Stimulated activated CD4-positive, alpha-beta T cell treated with anti-CD3 and anti-CD28 coated beads, Interleukin-15, amount 100 ng/mL, for 1 hour (primary cell): ENCODE measurements at places on chromosomes 3 and 15.
A peak's percentile ranks its signal among the peaks of the same experiment; 100 is the strongest.

- no peak for DNase-seq
Observed at GRCh38 chr15:69158201-69158842, 2.1 kb upstream of the GLCE start.

DNA sequence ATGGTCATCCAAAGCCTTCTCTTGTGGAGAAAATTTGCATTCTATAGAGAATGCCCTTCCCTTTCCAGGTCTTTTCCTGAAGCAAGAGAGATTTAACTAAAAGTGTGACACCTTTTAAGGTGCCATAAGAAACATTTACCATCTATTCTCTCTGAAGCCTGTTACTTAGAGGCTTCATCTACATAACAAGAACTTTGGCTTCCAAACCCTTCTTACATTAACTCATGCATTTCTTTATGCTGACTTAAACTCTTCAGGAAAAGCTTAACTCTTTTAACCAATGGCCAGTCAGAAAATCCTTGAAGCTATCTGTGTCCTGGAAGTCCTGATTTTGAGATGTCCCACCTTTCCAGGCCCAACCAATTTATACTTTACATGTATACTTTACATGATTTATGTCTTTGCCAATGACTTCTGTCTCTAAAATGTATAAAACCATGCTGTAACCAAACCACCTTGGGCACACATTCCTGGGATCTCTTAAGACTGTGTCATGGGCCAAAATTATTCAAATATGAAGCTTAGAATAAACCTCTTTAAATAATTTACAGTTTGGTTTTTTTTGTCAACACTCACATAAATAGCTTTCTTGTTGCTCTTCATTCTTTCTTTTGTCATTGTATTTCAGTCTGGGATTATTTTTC is 472.6 kb upstream of the NECTIN3 start:
- no peak for DNase-seq

- DNase-seq, result no peak
Observed at GRCh38 chr15:33188159-33188558, 6.4 kb downstream of the FMN1 start.

DNA sequence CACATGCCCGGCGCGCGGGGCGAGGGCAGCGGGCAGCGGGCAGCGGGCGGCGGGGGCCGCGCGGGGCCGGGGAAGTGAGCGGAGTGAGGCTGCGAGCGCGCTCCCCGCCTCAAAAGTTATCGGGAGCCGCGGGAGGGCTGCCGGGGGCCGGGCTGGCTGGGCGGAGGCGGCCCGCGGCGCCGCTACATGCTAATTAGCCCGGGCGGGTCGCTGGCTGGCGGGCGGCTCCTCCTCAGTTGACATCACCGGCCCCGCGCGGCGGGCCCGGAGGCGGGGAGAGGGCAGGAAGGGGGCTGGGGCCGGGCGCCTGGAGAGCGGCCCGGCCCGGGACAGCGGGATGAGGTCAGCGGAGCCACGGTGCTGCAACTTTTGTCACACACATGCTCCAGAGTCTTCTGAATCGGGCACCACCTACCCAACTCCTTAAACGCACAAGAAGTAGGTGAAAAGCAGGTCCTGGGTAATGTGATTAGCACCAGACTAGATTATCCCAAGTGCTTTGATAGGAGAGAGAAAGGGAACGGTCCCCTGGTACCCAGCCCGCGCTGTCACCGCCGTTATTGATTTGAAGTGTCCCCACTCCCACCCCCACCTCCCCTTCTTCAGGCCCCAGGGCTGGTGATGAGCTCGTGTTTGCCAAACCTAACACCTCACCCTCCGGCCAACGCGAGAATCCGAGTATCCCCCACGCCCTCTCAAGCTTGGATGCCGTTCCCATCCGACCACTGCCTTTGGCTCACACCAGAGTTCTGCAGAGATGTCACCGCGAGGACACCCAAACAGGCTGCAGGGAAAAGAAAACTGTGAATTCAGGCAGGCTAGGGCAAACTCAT is at the start of gene HEG1:
TSS of gene HEG1 (minus strand) at position 85 of the 833 bp plus-strand sequence. CDS start 107 bp downstream, outside the sequence.
- DNase-seq, result peak; percentile 57

- no peak for DNase-seq
Observed at GRCh38 chr3:160169139-160169976, 55.9 kb upstream of the C3orf80 start.

DNA sequence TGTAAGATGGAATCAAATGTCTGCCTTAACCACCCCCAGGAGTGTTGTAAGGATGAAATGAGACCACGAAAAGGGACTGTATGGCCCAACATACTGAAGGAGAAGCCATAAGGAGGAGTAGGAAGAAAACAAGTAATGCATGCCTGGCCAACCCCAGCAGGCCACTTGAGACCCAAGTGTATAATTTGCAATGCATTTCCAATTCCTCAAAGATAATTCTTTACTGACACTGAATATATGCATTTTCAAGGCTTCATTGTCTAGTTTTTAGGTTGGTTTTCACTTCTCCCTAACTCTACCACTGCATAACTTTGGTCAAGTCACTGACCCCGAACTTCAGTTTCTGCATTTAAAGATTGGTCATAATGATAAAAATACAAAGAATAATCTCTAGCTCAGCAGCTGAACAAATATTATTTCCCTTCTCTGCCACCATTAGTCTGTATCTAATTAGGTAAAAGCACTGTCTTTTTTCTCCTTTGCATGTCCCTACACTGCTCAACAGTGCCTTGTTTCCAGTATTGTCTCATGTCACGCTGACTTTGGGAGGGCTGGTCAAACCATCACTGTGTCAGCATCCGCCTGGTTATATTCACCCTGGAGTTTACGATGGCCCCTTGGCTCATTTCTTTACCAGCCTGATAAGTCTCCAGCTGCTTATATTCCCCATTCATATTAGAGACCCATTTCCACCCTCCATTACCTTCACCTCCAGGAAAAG is 378.6 kb downstream of the NTRK3 start:
- DNase-seq, result no peak

GRCh38 chr3:52471371-52472238 is 16.2 kb downstream of the NISCH start:
- DNase-seq, result no peak
